Natural killer cell (primary cell): ENCODE measurements at places on chromosomes 7 and 10.

DNA sequence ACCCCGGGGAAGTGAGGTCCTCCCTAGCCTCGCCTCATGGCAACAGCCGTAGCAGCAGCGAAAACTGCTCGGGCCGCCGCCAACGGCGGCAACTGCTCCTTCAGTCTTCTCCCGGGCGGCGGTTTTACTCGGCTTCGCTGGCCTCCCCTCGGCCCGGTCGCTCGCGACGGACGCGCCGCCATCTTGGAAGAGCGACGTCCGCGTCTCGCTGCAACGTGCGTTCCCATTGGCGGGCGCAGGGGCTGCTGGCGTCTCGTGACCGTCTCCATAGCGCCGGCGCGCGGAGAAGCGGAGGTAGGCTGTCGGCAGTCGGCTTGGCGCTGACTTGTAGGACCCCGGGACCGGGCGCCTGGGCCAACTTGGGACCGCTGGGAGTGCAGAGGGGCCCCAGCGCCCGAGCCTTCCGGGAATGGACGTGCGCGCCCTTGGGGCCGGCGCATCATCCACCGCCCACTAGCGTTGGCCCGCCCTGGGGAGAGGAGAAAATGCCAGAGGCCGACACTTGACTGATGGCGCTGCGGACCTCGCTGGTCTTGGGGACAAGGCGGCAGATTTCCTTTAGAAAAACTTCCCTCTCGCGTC is at the start of gene SNX13:
Gene SNX13, minus strand, starts transcription at position 193 of the 582 bp plus-strand sequence. CDS start 199 bp downstream, outside the sequence.
- H3K36me3 ChIP-seq = no peaks in the 10 kb centered on the region
- H3K4me3 ChIP-seq = peak within 1 kb of the TSS; percentile 89
- peak; percentile 95 for DNase-seq
- H3K4me1 ChIP-seq = peaks cover 3% of the 10 kb centered on the region
- H3K27ac ChIP-seq = peak within 1 kb of the TSS; percentile 97
- no peaks in the 10 kb centered on the region for H3K27me3 ChIP-seq

GRCh38 chr7:77979219-77979618 is 180.6 kb downstream of the PHTF2 start:
- H3K27ac ChIP-seq = no peak overlapping the region
- H3K27me3 ChIP-seq = no peaks in the 10 kb centered on the region
- no peaks in the 10 kb centered on the region for H3K4me1 ChIP-seq
- DNase-seq = no peak

DNA sequence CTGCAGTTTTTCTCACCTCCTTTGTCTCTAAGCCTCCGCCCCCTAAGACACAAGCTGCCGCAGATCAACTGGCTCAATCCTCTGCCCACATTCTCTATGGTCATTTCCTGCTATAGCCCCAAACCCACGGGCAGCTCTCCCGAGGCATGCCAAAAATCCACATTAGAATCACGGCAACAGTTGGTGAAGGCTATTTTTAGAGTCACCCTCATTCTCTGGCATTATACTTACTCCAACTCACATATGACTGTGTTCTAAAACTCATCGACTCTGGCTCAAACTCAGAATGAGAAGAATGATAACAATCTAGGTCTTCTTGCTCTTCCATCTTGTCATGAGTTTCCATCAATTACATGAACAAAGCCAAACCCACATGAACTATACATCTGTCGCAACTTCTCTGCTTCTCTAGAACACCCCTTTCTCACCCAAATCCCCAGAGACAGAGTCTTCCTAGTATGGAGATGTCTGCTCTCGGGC is 10.9 kb upstream of the KIAA1549 start:
- H3K4me1 ChIP-seq = no peaks in the 10 kb centered on the region
- no peaks in the 10 kb centered on the region for H3K27me3 ChIP-seq
- DNase-seq = no peak
- H3K36me3 ChIP-seq = no peaks in the 10 kb centered on the region

- H3K4me1 ChIP-seq = no peaks in the 10 kb centered on the region
- no peak overlapping the region for H3K4me3 ChIP-seq
- no peak for DNase-seq
- H3K36me3 ChIP-seq = no peaks in the 10 kb centered on the region
Measured at GRCh38 chr7:46908770-46909169, 673.1 kb downstream of the TNS3 start.

GRCh38 chr7:13897819-13898218 is 91.6 kb downstream of the ETV1 start:
- H3K36me3 ChIP-seq = no peaks in the 10 kb centered on the region
- H3K4me3 ChIP-seq = no peak overlapping the region
- no peaks in the 10 kb centered on the region for H3K4me1 ChIP-seq
- no peak for DNase-seq

GRCh38 chr7:74228951-74229900 is 19.4 kb downstream of the LAT2 start:
- H3K27ac ChIP-seq = peak overlapping the region; percentile 23
- DNase-seq = no peak
- peaks cover 68% of the 10 kb centered on the region for H3K4me1 ChIP-seq
- H3K36me3 ChIP-seq = peaks cover 28% of the 10 kb centered on the region
- no peaks in the 10 kb centered on the region for H3K27me3 ChIP-seq
- H3K4me3 ChIP-seq = no peak overlapping the region
